ENCODE measurements at places on chromosomes 11 and 22.

DNA sequence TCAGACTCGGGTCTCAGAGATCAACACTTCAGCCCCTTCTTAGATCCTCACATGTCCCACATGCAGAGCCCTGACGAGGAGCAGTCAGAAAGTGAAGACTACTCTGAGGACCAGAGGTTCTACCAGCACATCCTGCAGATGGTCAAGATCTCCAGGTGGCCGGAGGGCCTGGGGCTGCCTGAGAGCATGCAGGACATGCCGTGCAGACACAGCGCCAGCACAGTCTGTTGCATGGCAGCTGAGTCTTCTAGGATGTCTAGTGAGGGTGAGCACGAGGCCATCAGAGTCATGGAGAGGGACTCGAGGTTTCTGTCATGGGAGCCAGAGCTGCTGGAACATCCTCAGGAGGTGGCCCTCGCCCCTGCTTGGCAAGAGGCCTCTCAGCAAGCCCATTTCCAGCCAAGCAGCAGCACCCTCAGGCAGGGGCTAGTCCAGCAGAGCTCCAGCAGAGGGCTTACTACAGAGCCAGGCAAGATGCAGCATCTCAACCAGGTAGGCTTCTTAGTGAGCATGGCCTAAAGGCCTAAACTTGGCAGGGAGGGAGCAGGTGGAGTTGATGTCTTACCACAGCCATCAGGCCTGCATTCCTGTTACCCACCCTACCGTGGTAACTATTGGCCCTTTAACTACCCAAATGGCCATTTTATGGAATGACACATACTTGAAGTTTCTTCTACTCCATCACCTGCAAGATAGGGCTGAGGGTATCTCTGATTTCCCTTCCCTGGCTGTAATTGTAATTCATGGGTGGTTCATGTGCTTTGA lies 28.7 kb downstream of the CEP164 start:
- no peak for DNase-seq

- no peak for DNase-seq
These were observed 65.2 kb downstream of the WNT7B start for GRCh38 chr22:45911601-45912271.

GRCh38 chr11:45457649-45458048 lies 171.5 kb upstream of the SYT13 start:
- DNase-seq: no peak

DNA sequence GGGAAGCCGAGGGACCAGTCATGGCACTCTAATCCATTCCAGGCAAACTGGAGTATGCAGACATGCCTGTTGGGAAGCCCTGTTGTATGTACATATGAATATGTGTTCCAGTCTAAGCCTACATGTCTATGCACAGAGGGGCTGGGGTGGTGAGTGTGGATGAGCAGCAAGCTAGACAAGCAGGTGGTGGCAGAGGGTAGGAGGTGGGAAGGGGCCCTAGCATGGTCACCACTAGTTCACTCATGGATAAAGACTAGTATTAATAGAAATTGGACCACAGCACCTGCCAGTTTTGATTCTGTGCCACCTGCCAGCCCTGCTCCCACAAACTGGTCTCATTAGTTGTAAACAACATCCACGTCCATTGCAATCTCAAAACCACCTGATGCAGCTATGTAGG lies 1.5 kb downstream of the THRSP start:
- DNase-seq: no peak

- peak; percentile 84 for DNase-seq
These were observed 3.5 kb downstream of the ADM start for GRCh38 chr11:10308201-10308954.

DNA sequence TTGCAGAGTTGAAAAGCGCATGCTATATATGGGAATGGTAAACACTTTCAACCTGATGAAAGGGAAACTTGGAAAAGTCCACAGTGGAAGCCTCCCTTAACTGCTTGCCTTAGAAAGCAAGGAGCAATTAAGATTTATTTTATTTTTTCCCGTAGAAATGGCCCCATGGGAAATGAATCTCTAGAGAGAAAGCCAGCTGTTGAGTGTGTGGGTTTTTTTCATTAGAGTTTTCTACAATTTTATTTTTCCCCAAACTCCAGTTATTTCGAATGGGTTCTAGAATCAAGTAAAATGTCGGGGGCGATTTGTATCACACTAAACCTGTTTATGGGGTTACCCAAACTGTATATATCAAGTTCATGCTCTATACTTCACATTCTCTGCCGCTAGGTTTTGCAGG lies at the start of gene OR5M3:
Gene OR5M3 (minus strand): TSS at position 101 of the 400 bp plus-strand sequence. CDS start 2,855 bp downstream, outside the sequence.
- DNase-seq: no peak

GRCh38 chr22:48536541-48537342 lies 1290.9 kb downstream of the BRD1 start:
- DNase-seq: no peak

GRCh38 chr11:122773781-122774266 lies 64.5 kb upstream of the CRTAM start:
- no peak for DNase-seq

DNA sequence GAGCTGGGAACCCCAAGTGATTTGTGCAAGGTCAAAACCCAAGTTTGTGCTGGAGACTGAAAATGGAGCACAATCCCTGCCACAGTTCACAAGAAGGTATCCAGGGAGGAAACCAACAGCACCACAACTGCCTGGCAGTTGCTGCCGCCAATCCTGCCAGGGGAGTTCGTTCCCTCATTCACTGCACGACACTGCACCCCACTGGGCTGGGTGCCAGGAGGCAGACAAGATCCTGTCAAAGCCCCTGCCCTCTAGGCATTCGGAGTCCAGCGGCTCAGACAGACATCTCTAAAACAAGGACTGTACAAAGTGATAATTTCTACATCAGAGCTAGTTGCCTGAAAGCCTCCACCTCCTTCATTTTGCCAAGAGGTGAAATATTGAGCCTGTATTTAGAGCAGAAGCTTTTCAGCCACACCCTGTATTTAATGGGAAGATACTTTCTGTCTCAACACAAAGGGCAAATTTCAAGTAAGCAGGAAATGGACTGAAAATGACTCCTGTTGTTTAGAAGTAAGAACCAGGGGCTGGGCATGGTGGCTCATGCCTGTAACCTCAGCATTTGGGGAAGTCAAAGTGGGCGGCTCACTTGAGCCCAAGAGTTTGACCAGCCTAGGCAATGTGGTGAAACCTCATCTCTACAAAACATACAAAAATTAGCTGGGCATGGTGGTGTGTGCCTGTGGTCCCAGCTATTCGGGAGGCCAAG lies 277.4 kb upstream of the NARS2 start:
- DNase-seq: no peak

DNA sequence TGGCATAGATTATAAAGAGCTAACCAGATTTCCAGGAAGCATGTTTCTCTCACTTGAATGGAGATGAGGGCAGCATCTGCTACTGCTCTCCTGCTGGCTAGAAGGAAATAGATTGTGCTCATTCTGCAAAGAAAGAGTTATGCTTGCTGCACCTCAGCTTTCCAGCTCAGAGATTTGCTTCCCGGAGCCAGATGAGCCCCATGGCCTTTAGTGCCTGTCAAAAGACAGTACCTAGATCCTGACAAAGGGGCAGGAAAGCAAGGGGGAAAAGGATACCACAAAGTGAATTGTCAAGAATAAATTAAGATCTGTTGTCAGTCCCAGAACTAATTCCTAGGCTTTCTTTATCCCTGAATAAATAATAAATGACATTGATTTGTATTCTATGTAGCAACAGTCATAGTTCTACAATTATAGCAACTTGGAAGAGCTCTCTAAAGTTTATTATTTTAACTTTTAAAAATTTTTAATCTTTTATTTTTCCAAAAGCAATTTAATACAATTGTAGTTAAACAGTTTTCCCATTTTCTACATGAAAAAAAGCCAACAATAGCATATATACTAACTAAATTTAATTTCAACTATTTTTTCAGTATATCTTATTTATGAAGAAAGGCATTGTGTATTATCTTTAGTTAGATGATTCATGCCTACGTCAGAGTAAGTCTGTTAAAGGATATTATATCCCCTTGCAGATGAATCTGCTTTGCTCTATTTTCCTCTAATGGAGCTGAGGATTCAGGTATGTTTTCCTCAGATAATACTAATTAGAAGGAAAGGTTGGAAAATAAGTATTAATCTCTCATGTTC lies 306.1 kb upstream of the DDI1 start:
- DNase-seq: no peak

DNA sequence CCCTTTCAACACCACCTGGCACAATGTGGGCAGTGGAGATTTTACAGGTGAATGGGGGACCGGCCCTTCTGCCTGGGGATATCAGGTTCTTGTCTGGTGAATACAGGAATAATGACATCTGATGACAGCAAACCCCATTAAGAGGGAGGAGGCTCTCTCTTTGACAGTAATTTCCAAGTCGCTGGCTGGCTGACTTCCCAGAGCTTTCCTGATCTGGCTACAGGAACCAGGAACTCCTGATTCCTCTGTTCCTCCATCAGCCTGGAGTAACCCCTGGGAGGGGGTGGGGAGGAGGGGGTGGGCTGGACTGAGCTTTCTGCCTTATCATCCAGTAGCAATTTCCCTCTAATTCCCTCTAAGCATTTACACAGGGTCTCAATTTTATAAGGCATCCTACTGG lies 3.7 kb upstream of the MIEF1 start:
- DNase-seq: no peak

GRCh38 chr11:20022363-20023081 lies 137.8 kb downstream of the DBX1 start:
- no peak for DNase-seq

- DNase-seq: no peak
These were observed 32.2 kb downstream of the PARVA start for GRCh38 chr11:12409621-12410005.

- no peak for DNase-seq
These were observed 939 bp downstream of the ALX4 start for GRCh38 chr11:44308923-44309477.

GRCh38 chr11:3920148-3920852 lies 64.8 kb downstream of the STIM1 start:
- DNase-seq: no peak

GRCh38 chr11:69140635-69141034 lies 15.1 kb upstream of the SMIM38 start:
- no peak for DNase-seq

DNA sequence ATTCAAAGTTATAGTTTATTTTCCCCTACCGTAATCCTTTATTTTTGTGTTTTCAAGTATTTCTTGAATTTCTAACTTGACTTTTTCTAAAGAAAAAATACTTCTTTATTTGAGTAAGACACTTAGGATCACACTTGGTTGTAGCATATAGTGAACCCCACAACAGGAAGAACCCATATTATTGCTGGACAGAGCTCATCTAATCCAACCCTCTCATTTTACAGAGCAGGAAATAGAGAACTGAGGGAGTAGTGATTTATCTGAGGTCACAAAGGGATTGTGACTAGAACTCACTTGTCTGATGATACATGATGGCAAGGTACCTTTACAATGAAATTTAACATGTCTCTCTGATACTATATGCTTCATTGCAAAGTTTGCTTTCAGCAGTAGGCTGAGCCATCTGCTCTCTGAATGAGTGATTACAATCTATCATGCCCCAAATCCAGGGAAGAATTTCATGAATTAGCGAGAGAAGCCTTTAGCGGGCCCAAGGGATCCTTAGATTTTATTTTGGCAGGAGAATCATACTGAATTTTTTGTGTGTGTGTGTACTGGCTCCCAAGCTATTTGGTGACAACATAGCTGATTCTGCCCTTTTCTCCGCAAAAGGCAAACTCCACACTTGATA lies 9.8 kb downstream of the SLC17A6 start:
- DNase-seq: no peak

GRCh38 chr22:37496651-37497050 lies 10.5 kb upstream of the MFNG start:
- no peak for DNase-seq
